ENCODE measurements at places on chromosomes 4 and X. TPM values are rescaled to one million over a fixed set of nuclear protein-coding genes. Genes with fewer than 3 reads are reported as not detected.

DNA sequence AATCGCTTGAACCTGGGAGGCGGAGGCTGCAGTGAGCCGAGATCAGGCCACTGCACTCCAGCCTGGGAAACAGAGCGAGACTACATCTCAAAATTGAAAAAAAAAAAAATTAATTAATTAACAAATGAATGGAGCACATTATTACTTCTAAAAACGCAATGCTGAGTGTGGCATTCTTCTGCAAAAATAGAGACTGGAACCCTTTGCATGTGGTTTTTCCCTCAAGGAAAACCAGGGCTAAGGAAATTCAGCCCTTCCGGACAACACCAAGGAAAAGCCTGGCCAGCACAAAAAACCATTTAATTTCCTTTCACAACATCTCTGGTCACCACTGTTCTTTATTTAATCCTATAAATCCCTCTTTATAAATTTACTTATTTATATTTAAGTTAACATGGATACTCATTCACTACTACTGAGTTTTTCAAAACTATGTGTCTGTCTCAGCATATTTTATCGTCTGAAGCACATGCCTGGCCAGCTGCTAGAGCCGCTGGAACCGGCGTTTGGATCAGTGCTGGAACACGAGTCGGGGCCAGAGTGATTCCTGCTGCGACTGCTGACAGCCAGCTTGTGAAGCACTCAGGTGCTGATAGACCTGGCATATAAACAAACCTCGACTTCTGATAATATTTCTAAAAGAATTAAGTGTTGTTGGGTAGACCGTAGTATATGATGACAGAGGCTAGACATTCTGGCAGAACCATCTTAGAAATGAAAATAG, 84.5 kb upstream of the WWC2 start:
- H3K4me3 ChIP-seq, result no peak overlapping the region
- H3K4me1 ChIP-seq, result no peaks in the 10 kb centered on the region
- peaks cover 9% of the 10 kb centered on the region for H3K27me3 ChIP-seq
- H3K36me3 ChIP-seq, result no peaks in the 10 kb centered on the region
- no peak overlapping the region for H3K27ac ChIP-seq
- no peak for DNase-seq

DLG3 gene
- 24.4 TPM for total RNA-seq

- no peak for DNase-seq
- no peak overlapping the region for H3K4me3 ChIP-seq
- no peaks in the 10 kb centered on the region for H3K36me3 ChIP-seq
- no peaks in the 10 kb centered on the region for H3K27me3 ChIP-seq
- no peaks in the 10 kb centered on the region for H3K4me1 ChIP-seq
- no peak overlapping the region for H3K27ac ChIP-seq
These were observed 442.2 kb upstream of the FRG1 start for GRCh38 chr4:189498457-189498856.

GRCh38 chr4:34850968-34851367, 1393.3 kb downstream of the ARAP2 start:
- H3K4me1 ChIP-seq, result no peaks in the 10 kb centered on the region
- H3K27me3 ChIP-seq, result no peaks in the 10 kb centered on the region
- no peaks in the 10 kb centered on the region for H3K36me3 ChIP-seq
- no peak overlapping the region for H3K27ac ChIP-seq
- no peak overlapping the region for H3K4me3 ChIP-seq

FGG gene
- 515 TPM for total RNA-seq

GRCh38 chr4:41880022-41880837, 55.0 kb upstream of the TMEM33 start:
- H3K4me1 ChIP-seq, result peaks cover 27% of the 10 kb centered on the region
- H3K4me3 ChIP-seq, result no peak overlapping the region
- H3K36me3 ChIP-seq, result no peaks in the 10 kb centered on the region
- no peak overlapping the region for H3K27ac ChIP-seq

RPA4 gene
- 1.3 TPM for total RNA-seq

GRCh38 chr4:94407846-94408245, 43.9 kb upstream of the PDLIM5 start:
- peaks cover under 1% of the 10 kb centered on the region for H3K4me1 ChIP-seq
- no peak overlapping the region for H3K4me3 ChIP-seq
- H3K27ac ChIP-seq, result no peak overlapping the region

GRCh38 chr4:77697860-77698590, 92.4 kb downstream of the CXCL13 start:
- no peaks in the 10 kb centered on the region for H3K4me1 ChIP-seq
- no peak overlapping the region for H3K4me3 ChIP-seq
- no peak for DNase-seq
- H3K27me3 ChIP-seq, result no peaks in the 10 kb centered on the region
- no peak overlapping the region for H3K27ac ChIP-seq
- H3K36me3 ChIP-seq, result no peaks in the 10 kb centered on the region

CT47B1 gene
- total RNA-seq, result not detected

GRCh38 chr4:142440093-142440492, 406.0 kb downstream of the INPP4B start:
- no peak overlapping the region for H3K27ac ChIP-seq
- H3K4me3 ChIP-seq, result no peak overlapping the region
- H3K4me1 ChIP-seq, result no peaks in the 10 kb centered on the region
- no peaks in the 10 kb centered on the region for H3K36me3 ChIP-seq
- H3K27me3 ChIP-seq, result no peaks in the 10 kb centered on the region

FAM149A gene
- total RNA-seq, result 16.4 TPM
